ENCODE measurements at places on chromosomes 13 and 19.

GRCh38 chr19:19627621-19628500, at the start of gene LPAR2:
LPAR2 (minus strand) TSS chr19:19628220; CDS start chr19:19627275, 945 bp downstream.
- DNase-seq, result peak; percentile 83

GRCh38 chr13:29451976-29452375, 143.5 kb downstream of the SLC7A1 start:
- DNase-seq, result no peak

- DNase-seq, result no peak
Observed at GRCh38 chr13:99353836-99354235, 46.6 kb upstream of the GPR183 start.

DNA sequence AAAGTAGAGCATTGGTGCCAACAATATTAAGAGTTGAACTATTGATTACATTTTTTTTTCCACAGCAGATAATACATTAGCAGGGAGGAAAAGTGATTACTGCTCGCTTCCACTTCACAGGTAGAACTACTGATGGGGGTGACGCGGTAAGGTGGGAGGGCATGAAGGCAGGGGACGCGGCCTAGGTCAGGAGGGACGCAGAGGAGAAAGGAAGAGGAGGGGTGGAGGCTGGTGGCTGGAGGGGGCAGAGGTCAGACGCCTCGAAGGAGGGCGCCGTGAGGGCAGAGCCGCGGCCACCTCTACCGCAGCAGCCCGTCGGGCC, 287 bp upstream of the B3GLCT start:
- no peak for DNase-seq

DNA sequence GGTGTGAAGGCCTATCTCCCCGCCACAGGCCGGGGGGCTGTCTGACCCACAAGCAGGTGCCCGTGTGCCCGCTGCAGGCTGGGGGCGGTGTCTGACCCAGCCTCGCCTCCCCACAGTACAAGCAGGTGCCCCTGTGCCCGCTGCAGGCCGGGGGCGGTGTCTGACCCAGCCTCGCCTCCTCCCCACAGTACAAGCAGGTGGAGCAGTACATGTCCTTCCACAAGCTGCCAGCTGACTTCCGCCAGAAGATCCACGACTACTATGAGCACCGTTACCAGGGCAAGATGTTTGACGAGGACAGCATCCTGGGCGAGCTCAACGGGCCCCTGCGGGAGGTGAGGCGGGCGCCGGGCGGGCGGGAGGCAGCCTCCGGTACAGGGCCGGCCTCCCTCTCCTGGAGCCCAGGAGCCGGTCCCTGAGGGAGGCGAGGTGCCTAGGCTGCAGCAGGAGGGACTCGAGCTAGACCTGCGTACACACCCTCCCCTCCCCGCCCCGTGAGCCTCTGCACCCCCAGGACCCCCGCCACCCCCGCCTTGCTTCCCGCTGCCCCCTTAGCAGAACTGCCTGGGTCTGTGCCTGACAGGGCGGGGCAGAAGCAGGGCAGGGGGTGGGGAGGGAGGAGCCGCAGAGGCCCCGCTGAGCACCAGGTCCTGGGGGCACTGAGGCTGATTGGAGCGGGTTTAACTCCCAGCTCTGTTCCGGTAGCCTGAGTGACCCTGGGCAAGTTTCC, 20.6 kb downstream of the HCN2 start:
- DNase-seq, result no peak

GRCh38 chr13:21984156-21984555, 313.3 kb downstream of the FGF9 start:
- no peak for DNase-seq

DNA sequence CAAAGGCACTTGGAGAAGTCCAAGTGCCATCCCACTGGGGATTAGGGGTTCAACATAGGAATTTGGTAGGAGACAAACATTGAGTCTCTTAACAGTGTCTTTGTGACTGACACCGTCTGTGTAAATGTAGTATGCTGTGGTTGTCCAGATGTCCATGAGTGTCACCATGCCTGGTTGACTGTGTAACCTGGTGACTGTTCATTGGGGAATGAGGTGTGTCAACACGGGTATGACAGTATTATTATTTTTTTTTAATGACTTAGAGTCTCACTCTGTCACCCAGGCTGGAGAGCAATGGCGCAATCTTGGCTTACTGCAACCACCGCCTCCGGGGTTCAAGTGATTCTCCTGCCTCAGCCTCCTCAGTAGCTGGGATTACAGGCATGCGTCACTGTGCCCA, 16.2 kb downstream of the PKN1 start:
- DNase-seq, result no peak

GRCh38 chr13:93398167-93399035, 171.8 kb downstream of the GPC6 start:
- no peak for DNase-seq

DNA sequence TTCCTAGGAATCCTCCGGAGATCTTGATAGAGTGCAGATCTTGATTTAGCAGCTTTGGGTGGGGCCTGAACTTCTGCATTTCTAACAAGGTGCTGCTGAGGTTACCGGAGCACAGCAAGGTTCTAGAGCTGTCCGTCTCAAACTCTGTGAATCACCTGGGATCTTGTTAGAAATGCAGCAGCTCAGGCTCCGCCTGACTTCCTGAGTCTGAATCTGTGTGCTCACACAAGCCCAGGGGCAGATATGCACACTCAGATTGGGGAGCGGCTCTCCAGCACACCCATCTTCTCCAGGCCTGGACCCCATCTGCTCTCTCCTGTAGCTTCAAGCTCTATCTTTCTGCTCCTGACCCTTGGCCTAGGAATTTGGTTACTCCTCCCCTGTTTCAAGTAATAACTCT, 3.5 kb upstream of the TEX26 start:
- DNase-seq, result no peak

DNA sequence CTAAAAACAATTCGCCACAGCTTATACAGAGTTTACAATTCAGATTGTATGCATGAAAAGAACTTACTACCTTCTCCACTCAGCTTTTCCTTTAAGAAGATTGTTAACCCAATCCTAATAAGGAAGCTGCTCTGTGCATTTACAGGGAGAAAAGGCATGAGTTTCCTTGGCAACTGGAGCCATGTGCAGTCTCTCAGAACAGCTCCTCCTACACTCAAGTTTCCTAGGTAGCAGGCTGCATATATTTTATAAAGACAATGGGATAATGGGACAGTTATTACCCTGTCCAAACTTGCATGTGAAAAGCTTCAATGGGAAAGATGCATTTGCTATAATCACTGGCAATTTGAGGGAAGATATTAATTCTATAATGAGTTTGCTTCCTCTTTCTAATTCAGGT, 125.5 kb upstream of the TRPC4 start:
- peak; percentile 83 for DNase-seq

- DNase-seq, result no peak
Observed at GRCh38 chr13:40148101-40148500, 492.6 kb downstream of the COG6 start.

- DNase-seq, result no peak
Observed at GRCh38 chr13:99392470-99393135, 85.4 kb upstream of the GPR183 start.

GRCh38 chr19:5926641-5927440, 12.8 kb downstream of the CAPS start:
- no peak for DNase-seq
